Central memory CD8-positive, alpha-beta T cell (primary cell): ENCODE measurements at places on chromosomes 1 and 21.
A peak's percentile ranks its signal among the peaks of the same experiment; 100 is the strongest.

DNA sequence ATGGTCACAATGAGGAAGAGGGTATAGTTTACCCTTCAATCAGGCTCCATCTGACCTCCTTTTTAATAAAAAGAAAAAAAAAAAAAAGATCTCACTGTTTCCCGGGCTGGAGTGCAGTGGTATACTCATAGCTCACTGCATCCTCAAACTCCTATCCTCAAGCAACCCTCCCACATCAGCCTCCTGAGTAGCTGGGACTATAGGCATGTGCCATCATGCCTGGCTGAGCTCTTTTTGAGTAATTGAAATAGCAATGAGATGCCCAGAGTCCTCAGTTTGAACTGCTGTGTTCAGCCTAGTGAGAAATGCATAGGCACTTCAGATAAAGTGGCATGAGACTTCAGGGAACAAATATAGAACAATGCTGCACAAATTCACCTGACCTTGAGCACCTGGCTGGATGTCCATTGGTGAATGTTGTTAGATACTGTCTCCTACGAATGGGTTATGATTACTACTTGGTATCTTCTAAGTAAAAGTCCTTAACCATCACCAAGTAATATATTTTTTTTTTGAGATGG, 67.6 kb downstream of the NR5A2 start:
- DNase-seq: no peak
- H3K4me3 ChIP-seq: no peak overlapping the region
- H3K36me3 ChIP-seq: no peaks in the 10 kb centered on the region
- no peaks in the 10 kb centered on the region for H3K27me3 ChIP-seq
- H3K27ac ChIP-seq: no peak overlapping the region
- H3K4me1 ChIP-seq: no peaks in the 10 kb centered on the region

GRCh38 chr21:29708401-29708800, 231.4 kb downstream of the GRIK1 start:
- no peak overlapping the region for H3K4me3 ChIP-seq
- no peak overlapping the region for H3K27ac ChIP-seq
- no peaks in the 10 kb centered on the region for H3K36me3 ChIP-seq
- H3K4me1 ChIP-seq: no peaks in the 10 kb centered on the region

DNA sequence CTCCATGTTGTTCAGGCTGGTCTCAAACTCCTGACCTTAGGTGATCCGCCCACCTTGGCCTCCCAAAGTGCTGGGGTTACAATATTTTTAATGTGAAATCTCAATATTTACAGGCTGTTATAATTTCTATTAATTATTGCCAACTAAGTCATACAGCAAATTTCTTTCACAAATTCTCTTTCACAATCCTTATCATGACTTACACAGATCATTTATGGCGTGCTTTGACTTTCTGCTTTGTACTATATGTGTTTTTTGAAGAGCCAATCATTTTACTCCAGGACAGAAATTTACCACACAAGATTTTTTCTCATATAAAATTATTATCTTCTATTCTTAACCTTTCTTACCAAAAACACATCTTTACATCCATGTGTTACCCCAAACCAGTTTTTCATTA, 1729.9 kb downstream of the NCAM2 start:
- no peak overlapping the region for H3K4me3 ChIP-seq
- DNase-seq: no peak
- H3K27me3 ChIP-seq: no peaks in the 10 kb centered on the region
- H3K36me3 ChIP-seq: no peaks in the 10 kb centered on the region

- peaks cover 42% of the 10 kb centered on the region for H3K27me3 ChIP-seq
- no peak overlapping the region for H3K27ac ChIP-seq
- H3K4me1 ChIP-seq: peaks cover 26% of the 10 kb centered on the region
- peaks cover 2% of the 10 kb centered on the region for H3K36me3 ChIP-seq
- peak overlapping the region; percentile 59 for H3K4me3 ChIP-seq
Measured at GRCh38 chr1:43274804-43275180, 5.0 kb downstream of the TMEM125 start.

DNA sequence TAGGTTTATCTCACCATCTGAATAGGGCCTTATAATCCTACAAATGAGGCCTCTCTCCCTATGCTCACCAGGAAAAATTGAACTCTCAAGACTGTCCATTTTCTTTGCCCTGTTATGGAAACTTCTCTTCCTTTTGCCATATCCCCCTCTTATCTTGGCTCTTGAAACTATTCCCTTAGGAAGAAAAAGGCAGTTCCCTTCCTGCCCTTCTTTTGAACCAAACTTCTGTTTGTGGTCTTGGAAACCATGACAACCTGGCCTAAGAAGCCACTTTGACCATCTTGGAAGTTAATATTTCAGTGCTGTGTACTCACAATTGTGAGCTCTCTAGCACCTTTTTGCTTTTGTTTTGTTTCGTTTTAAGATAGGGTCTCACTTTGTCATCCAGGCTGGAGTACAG, 40.0 kb downstream of the ATP2B4 start:
- no peaks in the 10 kb centered on the region for H3K27me3 ChIP-seq
- H3K27ac ChIP-seq: peak overlapping the region; percentile 87
- H3K36me3 ChIP-seq: peaks cover 22% of the 10 kb centered on the region
- H3K4me1 ChIP-seq: peaks cover 86% of the 10 kb centered on the region
- no peak for DNase-seq

GRCh38 chr21:31560479-31560878, 99.0 kb upstream of the SOD1 start:
- H3K4me3 ChIP-seq: peak overlapping the region; percentile 87
- H3K4me1 ChIP-seq: peaks cover 13% of the 10 kb centered on the region

GRCh38 chr21:33991133-33991532, 75.5 kb upstream of the ATP5PO start:
- no peaks in the 10 kb centered on the region for H3K27me3 ChIP-seq
- no peak for DNase-seq
- H3K27ac ChIP-seq: no peak overlapping the region
- peaks cover 9% of the 10 kb centered on the region for H3K4me1 ChIP-seq
- H3K36me3 ChIP-seq: no peaks in the 10 kb centered on the region
- no peak overlapping the region for H3K4me3 ChIP-seq

DNA sequence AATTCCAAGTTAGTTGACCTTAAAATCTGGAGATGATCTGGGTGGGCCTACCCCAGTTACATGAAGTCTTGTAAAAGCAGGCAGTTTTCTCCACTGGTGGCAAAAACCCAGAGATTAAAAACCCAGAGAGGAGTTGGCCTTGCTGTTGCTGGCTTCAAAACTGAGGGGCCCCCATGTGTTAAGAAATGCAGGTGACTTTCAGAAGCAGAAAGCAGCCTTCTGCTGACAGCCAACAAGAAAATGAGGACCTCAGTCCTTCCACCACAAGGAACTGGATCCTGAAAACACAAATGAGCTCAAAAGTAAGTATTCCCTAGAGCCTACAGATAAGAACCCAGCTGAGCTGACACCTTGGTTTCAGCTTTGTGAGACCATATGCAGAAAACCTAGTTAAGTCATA, 343.7 kb upstream of the ZRANB2 start:
- no peak for DNase-seq
- H3K4me1 ChIP-seq: no peaks in the 10 kb centered on the region
- no peaks in the 10 kb centered on the region for H3K36me3 ChIP-seq
- H3K4me3 ChIP-seq: no peak overlapping the region
- no peak overlapping the region for H3K27ac ChIP-seq
- no peaks in the 10 kb centered on the region for H3K27me3 ChIP-seq

- no peak overlapping the region for H3K4me3 ChIP-seq
- no peaks in the 10 kb centered on the region for H3K4me1 ChIP-seq
- H3K27ac ChIP-seq: no peak overlapping the region
- H3K27me3 ChIP-seq: no peaks in the 10 kb centered on the region
Measured at GRCh38 chr1:216560527-216560926, 137.3 kb upstream of the USH2A start.

DNA sequence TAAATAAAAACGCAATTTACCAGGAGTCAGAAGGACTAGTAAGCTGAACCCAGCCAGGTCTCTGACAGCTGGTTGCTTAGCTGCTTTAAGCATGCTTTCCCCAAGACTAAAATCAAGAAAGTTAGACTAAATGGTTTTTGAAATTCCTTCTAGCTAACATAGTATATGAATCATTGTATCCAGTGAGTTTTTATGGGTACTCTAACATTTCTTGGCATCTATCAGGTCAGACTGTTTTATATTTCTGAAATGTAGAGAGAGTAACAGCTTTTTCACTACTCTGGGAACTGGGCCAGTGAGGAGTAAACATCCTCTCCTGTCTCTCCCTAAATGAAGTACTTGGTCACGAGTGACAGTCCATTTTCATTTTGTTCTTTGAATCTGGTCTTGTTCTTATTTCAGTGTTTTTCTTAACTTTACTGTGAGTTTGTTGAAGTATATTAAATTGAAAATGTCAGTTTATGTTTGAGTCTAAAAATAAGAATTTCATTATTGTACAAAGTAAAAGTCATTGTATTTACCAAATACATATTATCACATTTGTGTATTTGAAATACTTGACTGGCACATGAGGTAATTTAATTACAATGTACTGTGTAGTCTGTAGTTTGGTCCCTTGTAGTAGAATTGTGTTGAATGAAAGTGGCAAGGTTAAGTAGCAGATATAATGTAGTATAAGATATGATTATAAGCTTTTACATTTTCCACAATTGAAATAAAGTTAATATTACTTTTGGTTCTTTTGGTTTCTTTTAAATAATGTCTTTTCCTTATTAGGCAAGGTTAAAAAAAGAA, 47.6 kb downstream of the PKN2 start:
- peaks cover 31% of the 10 kb centered on the region for H3K4me1 ChIP-seq
- H3K4me3 ChIP-seq: no peak overlapping the region
- peaks cover 10% of the 10 kb centered on the region for H3K36me3 ChIP-seq
- H3K27me3 ChIP-seq: no peaks in the 10 kb centered on the region
- no peak for DNase-seq

- H3K27ac ChIP-seq: peak overlapping the region; percentile 61
- H3K36me3 ChIP-seq: peaks cover 1% of the 10 kb centered on the region
- DNase-seq: no peak
- peaks cover 38% of the 10 kb centered on the region for H3K4me1 ChIP-seq
Measured at GRCh38 chr1:59063501-59063900, 233.4 kb upstream of the FGGY start.

GRCh38 chr1:7857000-7857399, 4.1 kb upstream of the UTS2 start:
- peak overlapping the region; percentile 47 for H3K27ac ChIP-seq
- peaks cover 3% of the 10 kb centered on the region for H3K36me3 ChIP-seq
- no peaks in the 10 kb centered on the region for H3K27me3 ChIP-seq
- no peak overlapping the region for H3K4me3 ChIP-seq
- DNase-seq: no peak

GRCh38 chr1:32864375-32865019, 6.2 kb downstream of the FNDC5 start:
- no peak for DNase-seq
- H3K27me3 ChIP-seq: peaks cover 8% of the 10 kb centered on the region
- peaks cover 15% of the 10 kb centered on the region for H3K4me1 ChIP-seq
- peaks cover 7% of the 10 kb centered on the region for H3K36me3 ChIP-seq
- H3K4me3 ChIP-seq: no peak overlapping the region

DNA sequence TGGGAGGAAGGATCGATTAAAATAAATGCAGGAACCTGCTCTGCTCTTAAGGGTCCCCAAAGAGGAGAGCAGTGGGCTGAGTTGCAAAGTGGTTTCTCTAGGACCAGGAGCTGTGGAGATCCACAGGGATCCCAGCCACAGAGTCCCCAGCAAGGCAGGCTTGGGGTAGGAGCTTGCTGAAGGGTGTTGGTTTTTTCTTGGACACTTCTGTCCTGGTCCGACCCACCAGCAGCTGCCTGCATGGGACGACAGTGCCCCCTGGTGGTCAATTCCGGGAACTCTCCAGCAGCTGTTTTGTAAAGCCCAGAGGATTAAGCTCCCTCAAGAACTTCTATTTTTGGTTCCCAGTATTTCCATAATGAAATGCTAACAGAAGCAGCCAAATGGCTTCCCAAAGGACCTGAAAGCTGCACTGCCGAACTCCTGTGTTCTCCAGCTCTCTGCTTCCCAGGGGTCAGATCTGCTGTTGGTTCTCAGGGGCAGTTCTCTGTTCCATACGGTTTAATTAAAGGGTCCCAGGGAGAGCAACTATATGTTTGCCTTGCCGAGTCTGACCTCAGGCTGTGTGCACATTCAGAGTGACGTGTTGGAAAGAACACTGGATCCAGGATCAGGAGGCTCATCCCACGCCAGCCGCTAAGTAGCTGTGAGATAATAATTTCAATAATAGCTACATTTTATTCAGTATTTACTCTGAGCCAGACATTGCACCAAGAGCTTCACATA, 23.2 kb downstream of the NENF start:
- no peaks in the 10 kb centered on the region for H3K4me1 ChIP-seq
- no peaks in the 10 kb centered on the region for H3K27me3 ChIP-seq
- peak; percentile 87 for DNase-seq
- no peak overlapping the region for H3K27ac ChIP-seq
- H3K36me3 ChIP-seq: peaks cover 3% of the 10 kb centered on the region

- no peak overlapping the region for H3K4me3 ChIP-seq
- H3K27ac ChIP-seq: no peak overlapping the region
- no peaks in the 10 kb centered on the region for H3K36me3 ChIP-seq
Measured at GRCh38 chr1:115706587-115707425, 61.7 kb downstream of the CASQ2 start.
